ENCODE measurements at places on chromosomes 7 and 10.

DNA sequence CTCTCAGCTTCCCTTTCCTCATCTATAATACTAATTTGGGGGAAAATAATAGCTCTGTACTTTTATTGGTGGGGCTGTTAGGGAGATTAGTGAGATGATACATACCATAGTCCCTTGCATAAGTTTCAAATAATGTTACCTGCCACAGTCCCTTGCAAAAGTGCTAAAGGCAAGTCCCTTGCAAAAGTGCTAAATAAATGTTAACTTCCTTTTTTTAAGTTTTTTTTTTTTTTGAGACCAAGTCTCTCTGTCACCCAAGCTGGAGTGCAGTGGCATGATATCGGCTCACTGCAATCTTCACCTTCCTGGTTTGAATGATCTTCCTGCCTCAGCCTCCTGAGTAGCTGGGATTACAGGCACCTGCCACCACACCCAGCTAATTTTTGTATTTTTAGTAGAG is 43.4 kb upstream of the SRGN start:
- no peak for DNase-seq

DNA sequence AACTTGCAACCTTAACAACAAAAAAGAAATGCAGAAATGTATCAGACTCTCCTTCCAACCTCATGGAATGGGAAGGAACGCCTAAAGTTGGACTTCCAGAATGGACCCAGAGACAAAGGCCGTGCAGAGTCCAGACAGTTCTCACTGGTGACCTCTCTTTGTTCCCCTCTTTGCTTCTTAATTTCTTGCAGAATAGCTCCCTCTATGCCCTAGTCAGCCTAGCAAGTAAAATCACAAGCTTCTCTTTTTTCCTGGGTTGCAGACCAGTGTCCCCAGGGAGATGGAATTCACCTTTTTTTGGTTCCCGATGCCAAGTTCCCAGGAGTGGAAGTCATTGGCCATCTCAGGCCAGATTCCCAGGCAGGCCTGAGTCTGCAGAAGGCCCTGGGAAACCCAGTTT is 278.0 kb downstream of the CCSER2 start:
- DNase-seq, result no peak

DNA sequence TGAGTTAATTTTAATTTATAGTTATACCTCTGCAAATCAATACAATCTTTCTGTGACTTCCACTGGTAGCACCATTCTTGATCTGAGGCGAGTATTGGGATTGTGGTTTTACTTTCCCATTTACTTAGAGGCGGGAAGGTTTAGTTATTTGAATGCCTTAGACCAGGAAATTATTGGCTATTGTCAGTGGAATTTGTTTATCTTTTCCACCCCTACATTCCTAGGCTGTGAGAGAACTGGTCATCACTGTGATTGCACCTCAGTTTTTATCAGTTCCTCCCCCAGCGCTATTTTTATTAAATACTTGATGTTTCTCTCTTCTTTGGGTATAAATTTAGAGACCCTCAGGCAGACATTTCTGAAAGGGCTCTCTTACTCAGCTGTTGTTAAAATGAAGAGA is 29.9 kb downstream of the CDK14 start:
- DNase-seq, result peak; percentile 5

- no peak for DNase-seq
Measured at GRCh38 chr10:119734396-119735332, 8.8 kb downstream of the INPP5F start.

- peak; percentile 30 for DNase-seq
Measured at GRCh38 chr10:61897671-61898434, 3.6 kb upstream of the ARID5B start.
